GM23338 (cell line): ENCODE measurements at places on chromosomes 2 and 18.

DNA sequence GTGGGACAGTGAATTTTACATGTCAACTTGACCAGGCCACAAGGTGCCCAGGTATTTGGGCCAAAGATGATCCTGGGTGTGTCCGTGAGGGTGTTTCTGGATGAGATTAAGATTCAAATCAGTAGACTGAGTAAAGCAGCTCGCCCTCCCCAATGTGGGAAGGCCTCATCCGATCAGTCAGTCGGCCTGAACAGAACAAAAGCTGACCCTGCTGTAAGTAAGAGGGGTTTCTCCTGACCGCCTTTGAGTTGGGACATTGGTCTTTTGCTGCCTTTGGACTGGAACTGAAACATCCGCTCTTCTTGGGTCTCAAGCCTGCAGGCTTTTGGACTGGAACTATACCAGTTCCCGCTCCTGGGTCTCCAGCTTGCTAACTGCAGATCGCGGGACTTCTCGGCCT is 233.3 kb downstream of the KLHL29 start:
- no peak for DNase-seq

GRCh38 chr2:15170070-15170775 is 390.9 kb downstream of the NBAS start:
- DNase-seq: peak; percentile 68

GRCh38 chr2:160207804-160208654 is 8.0 kb upstream of the ITGB6 start:
- DNase-seq: no peak

GRCh38 chr2:96113367-96113677 is 3.0 kb downstream of the ADRA2B start:
- DNase-seq: peak; percentile 57

DNA sequence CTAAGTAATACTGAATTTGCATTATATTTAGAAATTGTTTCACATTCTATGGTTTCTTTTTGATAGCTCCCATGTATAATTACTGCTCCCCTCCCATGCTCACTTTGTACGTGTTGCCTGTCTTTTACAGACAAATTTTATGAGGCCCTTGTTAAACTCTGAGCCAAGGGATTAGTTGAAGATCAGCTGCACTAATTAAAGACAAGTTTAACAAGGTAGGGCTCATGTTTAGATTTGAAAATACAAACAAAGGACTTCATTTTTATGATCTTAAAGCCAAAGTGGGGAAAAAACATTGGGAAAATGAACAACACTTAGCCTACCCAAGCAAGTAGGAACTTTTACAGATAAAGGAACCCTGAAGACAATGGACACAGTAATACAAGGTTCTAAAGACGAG is 46.2 kb downstream of the ARHGAP28 start:
- no peak for DNase-seq

GRCh38 chr2:23545396-23545795 is 160.4 kb downstream of the KLHL29 start:
- DNase-seq: no peak

DNA sequence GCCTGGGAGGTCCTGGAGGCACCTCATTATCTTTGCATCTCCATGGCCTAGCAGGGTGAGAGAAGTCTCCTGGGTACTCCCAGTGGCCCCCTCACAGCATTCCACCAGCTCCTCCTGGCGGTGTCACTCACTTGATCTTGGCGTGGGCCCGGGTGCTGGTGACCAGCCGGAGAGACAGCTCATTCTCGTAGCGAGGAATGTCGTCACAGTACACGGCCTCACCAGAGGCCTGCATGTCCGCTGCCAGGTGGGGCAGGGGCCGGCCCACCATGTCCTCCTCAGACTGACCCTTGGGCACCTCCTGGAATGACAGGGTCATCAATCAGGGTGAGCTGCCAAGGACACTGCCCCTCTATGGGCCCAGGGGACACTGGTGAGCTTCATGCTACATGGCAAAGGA is 42.4 kb downstream of the XDH start:
- no peak for DNase-seq

DNA sequence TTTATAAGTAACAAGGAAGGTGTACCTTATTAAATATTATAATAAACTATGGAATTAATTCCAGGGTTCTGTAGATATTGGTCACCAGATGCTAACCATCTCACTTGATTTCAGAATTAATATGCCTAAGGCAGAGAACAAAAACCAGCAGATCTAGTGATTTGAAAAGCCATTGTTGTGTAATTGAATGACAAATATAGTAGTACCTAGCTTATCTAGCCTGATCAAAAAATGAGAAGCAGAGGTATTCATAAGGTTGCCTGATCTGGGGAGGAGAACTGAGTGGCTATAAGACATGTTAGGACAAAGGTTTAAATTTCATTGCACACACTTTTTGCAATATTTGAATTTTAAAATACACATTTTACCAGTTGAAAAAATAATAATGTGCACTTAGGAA is 132.0 kb upstream of the UBE2E3 start:
- DNase-seq: no peak

- no peak for DNase-seq
These were observed 148.1 kb downstream of the SLC8A1 start for GRCh38 chr2:40303746-40304145.

DNA sequence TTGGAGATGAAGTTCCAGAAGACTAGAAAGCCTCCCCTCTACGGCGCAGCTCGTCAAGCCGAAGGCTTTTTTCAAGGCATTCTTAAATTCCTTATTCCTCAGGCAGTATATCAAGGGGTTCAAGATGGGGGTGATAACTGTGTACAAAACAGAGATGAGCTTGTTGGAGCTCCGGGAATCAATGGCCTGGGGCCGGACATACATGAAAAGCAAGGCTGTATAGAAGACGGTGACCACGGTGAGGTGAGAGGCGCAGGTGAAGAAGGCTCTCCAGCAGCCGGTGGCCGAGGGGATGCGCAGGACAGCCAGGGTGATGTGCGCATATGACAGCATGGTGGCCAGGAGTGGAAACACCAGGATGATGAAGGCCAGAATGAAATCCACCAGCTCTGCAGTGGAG is 8.2 kb downstream of the OR6B3 start:
- DNase-seq: no peak

GRCh38 chr18:22505141-22505591 is 87.5 kb upstream of the CTAGE1 start:
- DNase-seq: no peak

DNA sequence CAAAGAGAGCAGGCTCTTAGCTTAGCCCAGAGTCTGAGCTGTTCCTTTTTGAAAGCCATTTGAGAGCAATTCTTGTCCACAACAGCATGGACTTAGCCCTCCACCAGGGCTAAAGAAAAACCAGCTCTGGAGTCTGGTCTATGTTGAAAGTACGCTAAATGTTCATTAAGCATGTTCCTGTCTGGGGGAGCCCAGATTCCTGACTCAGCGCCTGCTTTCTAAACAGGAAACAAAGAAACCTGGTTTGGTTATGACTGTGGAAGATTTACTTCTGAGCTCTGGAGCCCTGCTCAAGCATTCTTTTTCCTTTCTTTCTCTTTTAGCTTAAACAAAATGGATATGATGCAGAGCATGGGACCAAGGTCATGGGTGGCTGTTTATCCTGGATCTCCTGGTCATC is 279.8 kb downstream of the RBM43 start:
- DNase-seq: no peak

GRCh38 chr2:223036790-223037444 is 15.1 kb upstream of the KCNE4 start:
- no peak for DNase-seq
